Pancreas (tissue), 10 donors: ENCODE measurements at places on chromosomes 16 and 17. TPM values are rescaled to one million over a fixed set of nuclear protein-coding genes. Genes with fewer than 3 reads are reported as not detected.

DNA sequence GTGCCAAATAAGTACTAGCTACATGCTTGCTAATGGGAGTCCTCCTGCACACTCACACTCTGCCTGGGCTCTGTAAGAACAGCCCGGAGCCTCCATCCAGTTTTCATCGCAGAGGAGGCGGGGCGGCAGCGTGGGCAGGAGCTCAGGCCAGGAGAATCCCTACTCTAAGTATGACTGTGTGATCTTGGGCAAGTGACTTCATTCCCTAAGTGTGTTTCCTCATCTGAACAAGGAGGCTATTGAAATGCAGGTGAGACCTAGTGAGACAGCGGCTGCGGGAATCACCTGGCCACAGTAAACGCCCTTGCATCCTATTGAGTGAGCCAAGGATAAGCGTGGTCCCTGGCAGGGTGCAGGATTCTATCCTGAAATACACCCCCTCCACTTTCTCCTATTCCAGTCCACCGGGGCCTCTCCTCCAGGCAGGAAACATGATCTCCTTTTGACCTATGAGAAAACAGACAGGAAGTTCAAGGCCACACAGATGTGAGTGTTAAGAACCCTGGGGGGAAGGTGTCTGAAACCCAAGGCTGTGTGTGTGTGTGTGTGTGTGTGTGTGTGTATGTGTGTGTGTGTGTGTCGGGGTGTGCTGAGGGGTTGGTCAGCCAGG is 5.2 kb upstream of the RAI1 start:
- DNase-seq: no peak

DNA sequence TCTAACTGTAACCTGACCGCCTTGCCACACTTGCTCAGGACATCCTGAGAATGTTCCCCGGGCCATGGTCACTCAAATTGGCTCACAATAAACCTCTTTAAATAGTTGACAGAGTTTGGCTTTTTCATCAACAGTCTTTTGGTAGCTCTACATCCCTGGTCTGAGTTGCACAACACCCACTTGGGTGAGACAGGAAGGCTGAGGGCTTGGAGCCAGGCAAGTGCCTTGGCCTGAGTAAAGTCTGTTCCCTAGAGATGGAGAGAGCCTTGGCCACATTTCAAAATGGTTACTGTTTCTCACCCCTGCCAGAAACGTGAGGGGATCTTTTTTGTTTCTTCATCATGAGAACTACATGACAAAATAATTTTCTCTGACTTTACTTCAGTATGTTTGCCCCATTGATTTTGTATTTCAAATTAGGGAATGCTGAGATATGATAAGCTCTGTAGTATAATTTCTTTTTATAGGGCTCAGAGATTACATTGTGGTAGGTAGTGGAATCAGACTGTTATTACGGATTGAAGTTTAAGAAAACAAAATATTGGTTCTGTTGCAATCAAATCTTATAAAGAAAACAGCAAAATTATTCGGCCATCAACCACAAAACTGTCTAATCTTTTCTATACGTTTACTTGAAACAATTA is 53.9 kb upstream of the NETO2 start:
- DNase-seq: no peak

GRCh38 chr16:9469512-9469911 is 378.1 kb downstream of the HAPSTR1 start:
- no peak for DNase-seq

GAST gene
- total RNA-seq: not detected

PRSS53 gene
- 1.3 TPM for total RNA-seq

- no peak for DNase-seq
These were observed 41.4 kb downstream of the SF3B3 start for GRCh38 chr16:70565053-70565452.

MMP25 gene
- total RNA-seq: 0.76 TPM

SLC7A6 gene
- 6.7 TPM for total RNA-seq

TTYH2 gene
- 5.4 TPM for total RNA-seq

DNA sequence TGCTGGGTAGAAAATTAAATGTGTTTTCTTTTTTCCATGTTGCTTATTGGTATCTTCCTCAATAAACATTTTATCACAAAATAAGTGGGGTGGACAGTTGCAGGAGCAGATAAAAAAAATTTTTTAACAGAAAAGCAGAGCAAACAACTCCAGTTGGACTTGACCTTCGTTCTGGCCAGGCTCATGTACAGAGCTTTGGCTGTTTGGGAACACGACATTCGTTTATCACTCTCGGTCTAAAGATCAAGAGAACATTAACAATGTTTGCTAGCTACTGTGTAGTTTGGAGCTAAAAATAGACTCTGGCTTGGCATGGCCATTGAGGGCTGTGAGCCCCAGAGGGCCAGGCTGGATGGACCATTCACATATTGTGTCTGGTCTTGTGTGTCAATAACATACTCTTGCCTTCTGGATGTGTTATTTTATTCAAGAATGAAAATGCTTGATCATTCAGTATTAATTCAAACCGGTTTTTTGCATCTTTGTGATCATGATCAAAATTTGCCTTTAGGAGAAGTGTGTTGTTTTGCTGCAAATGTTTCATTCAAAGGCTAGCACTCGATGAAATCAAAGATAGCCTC is 56.6 kb downstream of the TMEM186 start:
- peak; percentile 72 for DNase-seq

DNA sequence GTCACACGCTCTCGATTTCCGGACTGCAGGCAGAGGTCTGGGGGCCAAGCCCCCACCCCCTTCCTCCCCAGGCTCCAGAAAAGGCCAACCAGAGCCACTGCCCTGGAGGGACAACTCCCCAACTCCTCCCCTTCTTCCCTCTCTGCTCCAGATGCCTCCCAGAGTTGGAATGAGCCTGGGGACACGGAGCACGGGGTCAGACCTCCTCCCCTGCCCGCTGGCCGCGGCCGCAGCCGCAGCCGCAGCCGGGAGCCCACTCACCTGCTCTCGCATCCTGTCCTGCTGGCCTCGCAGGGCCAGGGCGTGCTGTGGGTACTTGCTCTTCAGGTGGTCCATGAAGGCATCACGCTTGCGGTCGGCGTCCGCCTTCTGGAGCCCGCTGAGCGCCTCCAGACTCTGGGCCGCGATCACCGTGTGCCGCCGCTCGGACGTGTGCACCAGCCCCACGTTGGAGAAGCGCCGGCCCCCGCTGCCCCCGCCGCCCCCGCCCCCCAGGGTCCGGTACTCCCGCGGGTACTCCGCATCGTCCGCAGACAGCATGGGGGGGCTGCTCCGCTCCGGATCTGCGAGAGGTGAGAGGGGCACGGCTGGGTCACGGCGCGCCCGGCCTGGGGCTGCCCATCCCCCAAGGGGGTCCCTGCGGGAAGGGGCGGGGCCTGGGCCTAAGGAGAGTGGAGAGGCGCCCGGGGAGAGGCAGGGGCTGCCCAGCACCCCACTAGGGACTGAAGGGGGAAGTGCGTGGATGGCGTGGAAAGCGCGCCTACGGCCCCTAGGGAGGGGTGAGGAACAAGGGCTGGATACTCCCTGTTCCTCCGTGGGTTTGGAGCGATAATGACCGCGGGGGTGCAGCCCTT is 27.3 kb downstream of the SRCIN1 start:
- no peak for DNase-seq

DNA sequence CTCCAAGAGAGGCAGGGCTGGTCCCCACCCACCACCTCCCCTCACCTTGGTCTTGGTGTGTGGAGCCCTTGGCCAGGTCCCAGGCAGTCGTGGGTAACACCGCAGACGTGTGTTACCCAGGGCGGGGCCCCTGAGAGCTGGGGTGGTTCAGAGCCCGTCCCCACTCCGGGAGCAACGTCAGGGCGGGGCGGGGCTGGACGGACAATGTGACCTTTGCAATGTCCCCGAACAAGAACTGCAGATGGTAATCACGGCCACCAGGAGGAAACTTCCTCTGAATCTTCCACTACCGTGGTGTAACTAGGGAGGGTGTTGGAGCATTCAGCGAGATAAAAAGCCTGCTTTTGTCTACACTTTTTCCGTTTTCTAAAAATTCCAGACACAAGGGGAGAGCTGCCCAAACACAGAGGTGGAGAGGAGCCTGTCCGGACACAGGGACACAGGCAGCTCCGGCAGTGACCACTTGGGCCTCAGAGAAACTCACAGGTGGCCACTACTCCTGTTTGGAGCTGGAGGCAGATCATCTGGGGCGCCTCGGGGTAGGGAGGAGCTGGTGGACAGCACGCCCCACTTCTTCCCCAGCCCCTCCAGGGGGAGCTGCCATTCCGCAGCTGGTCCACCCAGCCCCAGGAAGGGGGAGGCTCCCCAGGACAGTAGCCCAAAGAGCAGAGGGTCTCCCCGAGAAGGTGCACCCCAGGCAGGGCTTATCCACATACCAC is 14.2 kb upstream of the SLC38A10 start:
- DNase-seq: peak; percentile 85

KIF19 gene
- total RNA-seq: 0.51 TPM

- no peak for DNase-seq
These were observed 15.1 kb upstream of the DHX8 start for GRCh38 chr17:43468691-43469139.
